ENCODE measurements at places on chromosomes 16 and 17. TPM values are rescaled to one million over a fixed set of nuclear protein-coding genes. Genes with fewer than 3 reads are reported as not detected.
A peak's percentile ranks its signal among the peaks of the same experiment; 100 is the strongest.

- no peak overlapping the region for H3K27ac ChIP-seq
- no peaks in the 10 kb centered on the region for H3K36me3 ChIP-seq
- H3K4me3 ChIP-seq: no peak overlapping the region
- H3K4me1 ChIP-seq: no peaks in the 10 kb centered on the region
- H3K27me3 ChIP-seq: no peaks in the 10 kb centered on the region
- no peak for DNase-seq
Observed at GRCh38 chr16:88022076-88023042, 71.1 kb downstream of the BANP start.

DNA sequence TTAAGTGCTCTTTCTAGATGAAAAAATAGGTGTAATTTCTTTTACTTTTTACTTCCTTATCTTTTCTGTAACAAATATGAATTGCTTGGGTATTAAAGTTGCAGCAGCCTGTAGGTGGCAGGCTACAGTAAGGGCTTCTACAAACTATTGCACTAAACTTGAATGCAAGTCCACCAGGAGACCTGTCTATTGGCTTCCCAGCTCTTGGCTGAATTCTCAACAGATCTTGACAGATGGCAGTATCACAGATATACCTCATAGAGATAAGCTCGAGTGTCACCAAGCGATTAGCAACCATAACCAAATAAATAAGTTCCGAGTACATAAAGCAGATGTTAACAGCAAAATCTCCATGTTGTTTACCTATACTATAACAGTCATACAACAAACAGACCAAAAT, 5.9 kb downstream of the BBS2 start:
- H3K4me1 ChIP-seq: peaks cover 13% of the 10 kb centered on the region
- no peak overlapping the region for H3K4me3 ChIP-seq
- H3K36me3 ChIP-seq: no peaks in the 10 kb centered on the region
- no peaks in the 10 kb centered on the region for H3K27me3 ChIP-seq
- no peak for DNase-seq
- H3K27ac ChIP-seq: peak overlapping the region; percentile 2

Gene C17orf50
- not detected for total RNA-seq

- H3K4me1 ChIP-seq: no peaks in the 10 kb centered on the region
- no peak overlapping the region for H3K27ac ChIP-seq
- no peak overlapping the region for H3K4me3 ChIP-seq
- H3K27me3 ChIP-seq: no peaks in the 10 kb centered on the region
- no peaks in the 10 kb centered on the region for H3K36me3 ChIP-seq
Observed at GRCh38 chr16:72905581-72905980, 142.3 kb downstream of the ZFHX3 start.

Gene PIK3R5
- total RNA-seq: 8.8 TPM

Gene SULT1A1
- total RNA-seq: 11.0 TPM

DNA sequence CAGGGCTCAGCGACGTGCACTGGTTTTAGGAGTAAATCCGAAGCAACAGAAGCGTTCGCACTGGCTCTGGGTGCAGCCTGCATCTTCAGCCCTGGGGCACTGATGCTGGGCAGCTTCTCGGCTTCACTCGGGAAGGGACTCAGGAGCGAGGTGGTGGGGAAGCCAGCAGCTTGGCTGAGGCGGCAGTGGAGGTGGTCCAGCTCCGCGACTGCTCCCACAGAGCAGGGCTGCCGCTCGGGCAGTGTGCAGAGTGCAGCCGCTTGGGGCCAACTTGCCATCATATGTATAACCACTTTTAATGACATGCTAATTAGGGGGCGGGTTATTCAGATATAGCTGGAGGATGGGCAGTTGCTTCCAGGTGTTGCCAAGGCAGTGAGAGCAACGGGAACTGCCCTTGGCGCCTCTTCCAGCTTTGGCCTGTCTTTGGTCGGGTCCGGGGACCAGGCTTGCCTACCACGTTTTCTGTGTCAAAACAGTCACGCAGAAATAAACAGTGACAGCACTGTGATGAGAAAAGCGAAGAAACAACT, 26.7 kb downstream of the METRNL start:
- H3K27ac ChIP-seq: no peak overlapping the region
- DNase-seq: no peak
- H3K4me1 ChIP-seq: peaks cover 19% of the 10 kb centered on the region
- H3K36me3 ChIP-seq: no peaks in the 10 kb centered on the region
- H3K27me3 ChIP-seq: no peaks in the 10 kb centered on the region
- H3K4me3 ChIP-seq: no peak overlapping the region

GRCh38 chr16:81440888-81441761, 3.5 kb upstream of the CMIP start:
- no peak overlapping the region for H3K27ac ChIP-seq
- DNase-seq: no peak
- H3K4me3 ChIP-seq: no peak overlapping the region
- H3K4me1 ChIP-seq: no peaks in the 10 kb centered on the region

- H3K27me3 ChIP-seq: no peaks in the 10 kb centered on the region
- no peaks in the 10 kb centered on the region for H3K36me3 ChIP-seq
- peaks cover 5% of the 10 kb centered on the region for H3K4me1 ChIP-seq
- peak overlapping the region; percentile 53 for H3K4me3 ChIP-seq
- no peak for DNase-seq
Observed at GRCh38 chr17:62703261-62703775, 75.8 kb downstream of the MRC2 start.

- no peaks in the 10 kb centered on the region for H3K27me3 ChIP-seq
- H3K36me3 ChIP-seq: peaks cover 12% of the 10 kb centered on the region
Observed at GRCh38 chr16:68257251-68257905, 6.9 kb upstream of the SLC7A6 start.

Gene PSMC3IP
- 2.7 TPM for total RNA-seq

- DNase-seq: no peak
- H3K36me3 ChIP-seq: peaks cover 17% of the 10 kb centered on the region
- H3K27ac ChIP-seq: peak overlapping the region; percentile 13
- peaks cover 13% of the 10 kb centered on the region for H3K4me1 ChIP-seq
Observed at GRCh38 chr16:21656795-21657768, 4.7 kb upstream of the IGSF6 start.

Gene PLEKHH3
- total RNA-seq: 55.3 TPM

Gene CAPNS2
- 145 TPM for total RNA-seq

GRCh38 chr16:85728879-85729278, 22.0 kb downstream of the C16orf74 start:
- H3K27ac ChIP-seq: no peak overlapping the region
- DNase-seq: no peak
- H3K36me3 ChIP-seq: no peaks in the 10 kb centered on the region
- no peak overlapping the region for H3K4me3 ChIP-seq

Gene LAT
- 3.4 TPM for total RNA-seq

Gene NPIPA2
- not detected for total RNA-seq

GRCh38 chr17:71919186-71919585, 201.6 kb upstream of the SOX9 start:
- no peaks in the 10 kb centered on the region for H3K36me3 ChIP-seq
- no peak overlapping the region for H3K4me3 ChIP-seq
- no peaks in the 10 kb centered on the region for H3K27me3 ChIP-seq
- no peak for DNase-seq
- no peak overlapping the region for H3K27ac ChIP-seq
- H3K4me1 ChIP-seq: no peaks in the 10 kb centered on the region

Gene TOM1L1
- 42.3 TPM for total RNA-seq

Gene ADGRG3
- 3.9 TPM for total RNA-seq

GRCh38 chr17:40474419-40475002, 26.9 kb downstream of the TNS4 start:
- H3K36me3 ChIP-seq: no peaks in the 10 kb centered on the region
- no peaks in the 10 kb centered on the region for H3K27me3 ChIP-seq
- DNase-seq: no peak

GRCh38 chr17:55233840-55234239, 30.9 kb upstream of the HLF start:
- H3K4me1 ChIP-seq: peaks cover 14% of the 10 kb centered on the region
- no peaks in the 10 kb centered on the region for H3K36me3 ChIP-seq
- H3K27ac ChIP-seq: peak overlapping the region; percentile 70
- no peaks in the 10 kb centered on the region for H3K27me3 ChIP-seq
- no peak for DNase-seq

Gene SLC16A6
- 16.1 TPM for total RNA-seq

- no peaks in the 10 kb centered on the region for H3K36me3 ChIP-seq
- no peaks in the 10 kb centered on the region for H3K27me3 ChIP-seq
- H3K4me3 ChIP-seq: no peak overlapping the region
- H3K27ac ChIP-seq: no peak overlapping the region
Observed at GRCh38 chr17:32917081-32917480, 10.9 kb upstream of the TMEM98 start.

GRCh38 chr17:3890082-3890877, 2.6 kb downstream of the CAMKK1 start:
- no peak for DNase-seq
- H3K27ac ChIP-seq: peak overlapping the region; percentile 86
- no peaks in the 10 kb centered on the region for H3K27me3 ChIP-seq
- H3K4me3 ChIP-seq: no peak overlapping the region
- peaks cover 86% of the 10 kb centered on the region for H3K4me1 ChIP-seq
- no peaks in the 10 kb centered on the region for H3K36me3 ChIP-seq

DNA sequence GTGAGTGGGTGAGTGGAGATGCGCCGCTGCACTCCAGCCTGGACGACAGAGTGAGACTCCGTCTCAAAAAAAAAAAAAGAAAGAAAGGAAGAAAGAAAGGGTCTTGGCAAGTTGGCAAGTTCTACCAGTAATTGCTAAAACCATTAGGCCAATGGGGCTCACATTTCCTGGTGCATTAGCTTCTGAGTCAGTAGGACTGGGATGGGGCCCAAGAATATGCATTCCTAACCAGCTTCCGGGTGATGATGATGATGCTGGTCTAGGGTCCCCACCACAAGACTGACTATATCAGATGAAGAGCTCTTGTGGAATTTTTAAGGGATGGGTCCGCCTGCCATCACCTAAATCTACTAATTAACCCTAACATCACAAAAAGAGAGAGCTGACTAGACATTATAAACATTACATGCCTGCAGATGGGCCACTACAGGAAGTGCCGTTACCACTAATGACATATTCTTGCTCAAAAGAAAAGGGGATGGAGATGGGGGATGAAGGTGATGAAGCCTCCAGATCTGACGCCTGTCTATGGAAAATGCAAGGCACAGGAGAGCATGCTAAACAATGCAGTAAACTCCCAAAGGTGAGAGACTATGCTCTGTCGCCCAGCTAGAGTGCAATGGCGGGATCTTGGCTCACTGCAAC, 13.1 kb downstream of the MYH11 start:
- H3K27me3 ChIP-seq: no peaks in the 10 kb centered on the region
- peaks cover 3% of the 10 kb centered on the region for H3K4me1 ChIP-seq
- H3K36me3 ChIP-seq: no peaks in the 10 kb centered on the region
- H3K27ac ChIP-seq: no peak overlapping the region
- DNase-seq: no peak

GRCh38 chr16:83513008-83513755, 294.6 kb upstream of the HSBP1 start:
- H3K36me3 ChIP-seq: no peaks in the 10 kb centered on the region
- DNase-seq: no peak
- H3K27ac ChIP-seq: no peak overlapping the region
- H3K4me3 ChIP-seq: no peak overlapping the region

DNA sequence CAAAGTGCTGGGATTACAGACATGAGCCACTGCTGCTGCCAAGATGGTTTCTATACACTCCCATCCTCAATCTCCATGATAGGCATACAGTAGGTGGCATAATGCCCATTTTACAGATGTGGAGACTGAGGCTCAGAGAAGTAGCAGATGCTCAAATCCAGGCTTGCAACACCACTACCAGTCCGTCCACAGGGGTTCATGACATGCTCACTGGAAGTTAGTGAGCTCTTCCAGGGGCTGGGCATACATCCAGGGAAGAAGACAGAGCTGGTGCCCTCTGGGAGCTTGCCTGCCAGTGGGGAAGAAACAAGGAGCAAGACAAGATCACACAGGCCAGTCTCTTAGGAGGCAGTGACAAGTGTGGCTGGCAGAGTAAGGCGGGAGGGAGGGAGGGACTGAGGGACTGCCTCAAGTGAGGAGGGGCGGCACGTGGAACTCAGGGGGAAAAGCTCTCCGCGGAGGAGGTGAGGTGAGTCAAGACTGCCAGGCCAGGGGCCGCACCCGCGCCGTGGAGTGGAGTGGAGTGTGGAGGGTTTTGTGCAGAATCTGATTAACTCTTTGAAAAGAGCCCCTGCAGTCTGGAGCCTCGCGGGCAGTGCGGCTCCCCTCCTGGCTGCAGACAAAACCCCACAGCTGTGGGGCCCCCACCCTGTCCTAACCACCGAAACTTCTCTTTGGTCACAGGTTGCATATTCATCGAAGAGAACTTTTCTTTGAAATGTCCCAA, 27.9 kb downstream of the SREBF1 start:
- DNase-seq: no peak
- H3K36me3 ChIP-seq: peaks cover 9% of the 10 kb centered on the region
- no peaks in the 10 kb centered on the region for H3K27me3 ChIP-seq
- peaks cover 47% of the 10 kb centered on the region for H3K4me1 ChIP-seq
- no peak overlapping the region for H3K4me3 ChIP-seq

GRCh38 chr17:60169921-60170817, 20.4 kb downstream of the CA4 start:
- no peak for DNase-seq
- no peaks in the 10 kb centered on the region for H3K27me3 ChIP-seq
- no peak overlapping the region for H3K4me3 ChIP-seq

DNA sequence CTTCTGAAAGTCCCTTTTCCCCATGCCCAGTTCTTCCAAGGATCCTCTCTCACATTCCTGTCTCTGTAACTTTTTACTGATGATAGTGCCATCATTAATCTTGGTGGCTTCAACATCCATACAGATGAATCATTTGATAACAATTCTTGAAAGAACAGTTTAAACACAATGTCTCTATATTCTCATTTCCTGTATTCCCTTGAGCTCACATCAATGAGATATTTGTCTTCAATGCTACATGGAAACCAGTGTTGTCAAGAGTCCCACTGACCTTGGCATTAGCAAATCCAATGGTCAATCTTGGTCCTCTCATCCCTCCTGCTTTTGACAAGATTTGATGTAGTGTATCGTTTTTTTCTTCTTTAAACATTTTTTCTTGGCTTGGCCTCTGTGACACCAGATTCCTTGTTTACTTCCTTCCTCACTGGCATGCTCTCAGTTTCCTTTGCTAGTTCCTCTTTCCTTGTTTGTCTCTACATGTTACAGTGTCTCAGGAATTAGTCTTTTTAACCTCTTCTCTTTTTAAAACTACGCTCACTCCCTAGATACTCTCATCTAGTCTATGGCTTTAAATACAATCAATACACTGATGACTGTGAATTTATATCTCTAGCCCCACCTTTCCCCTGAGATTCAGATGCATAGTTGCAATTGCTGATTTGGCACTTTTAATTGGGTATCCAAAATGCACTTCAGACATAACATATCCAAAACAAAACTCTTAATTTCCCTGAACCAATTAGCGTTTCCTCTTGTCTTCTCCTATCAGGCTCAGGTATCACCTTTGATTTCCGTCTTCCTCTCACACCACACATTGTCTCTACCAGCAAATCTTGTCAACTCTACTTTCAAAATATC, 134.0 kb downstream of the MYO1D start:
- H3K4me1 ChIP-seq: no peaks in the 10 kb centered on the region
- no peak overlapping the region for H3K4me3 ChIP-seq
- no peaks in the 10 kb centered on the region for H3K27me3 ChIP-seq
- DNase-seq: no peak
- H3K36me3 ChIP-seq: no peaks in the 10 kb centered on the region

- H3K4me1 ChIP-seq: peaks cover 59% of the 10 kb centered on the region
- H3K27me3 ChIP-seq: no peaks in the 10 kb centered on the region
- peak overlapping the region; percentile 64 for H3K4me3 ChIP-seq
- peaks cover 10% of the 10 kb centered on the region for H3K36me3 ChIP-seq
- no peak for DNase-seq
- H3K27ac ChIP-seq: peak overlapping the region; percentile 88
Observed at GRCh38 chr17:44071772-44072171, 1.2 kb downstream of the G6PC3 start.
